HuH-7.5 (cell line): ENCODE measurements at places on chromosomes 13 and 19.

- DNase-seq = peak; percentile 95
Observed at GRCh38 chr19:10027158-10027997, 14.1 kb downstream of the RDH8 start.

DNA sequence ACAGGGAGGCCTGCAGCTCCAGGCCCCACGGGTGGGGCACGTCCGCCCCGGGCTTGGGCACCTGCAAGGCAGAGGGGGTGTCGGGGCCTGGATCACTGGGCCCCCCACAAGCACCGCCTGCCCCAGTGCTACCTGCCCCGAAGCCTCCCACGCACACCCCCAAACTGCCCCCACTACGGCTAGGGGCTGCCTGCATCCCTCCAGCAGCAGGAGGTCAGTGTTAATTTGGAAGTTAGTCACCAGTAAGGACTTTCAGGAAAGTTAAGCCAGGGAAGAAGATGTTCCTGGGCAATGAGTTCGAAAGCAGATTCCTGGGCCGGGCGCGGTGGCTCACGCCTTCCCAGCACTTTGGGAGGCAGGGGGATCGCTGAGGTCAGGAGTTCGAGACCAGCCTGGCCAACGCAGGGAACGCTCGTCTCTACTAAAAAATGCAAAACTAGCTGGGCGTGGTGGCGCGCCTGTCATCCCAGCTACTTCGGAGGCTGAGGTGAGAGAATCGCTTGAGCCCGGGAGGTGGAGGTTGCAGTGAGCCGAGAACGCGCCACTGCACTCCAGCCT, 5.5 kb downstream of the PEAK3 start:
- DNase-seq = no peak

GRCh38 chr13:103386341-103386740, 320.1 kb upstream of the SLC10A2 start:
- no peak for DNase-seq

- DNase-seq = no peak
Observed at GRCh38 chr19:58477130-58477529, 978 bp downstream of the ZNF446 start.

- no peak for DNase-seq
Observed at GRCh38 chr13:28012383-28012782, 23.9 kb upstream of the URAD start.

GRCh38 chr13:64339373-64340063, 2890.6 kb downstream of the PCDH9 start:
- no peak for DNase-seq

DNA sequence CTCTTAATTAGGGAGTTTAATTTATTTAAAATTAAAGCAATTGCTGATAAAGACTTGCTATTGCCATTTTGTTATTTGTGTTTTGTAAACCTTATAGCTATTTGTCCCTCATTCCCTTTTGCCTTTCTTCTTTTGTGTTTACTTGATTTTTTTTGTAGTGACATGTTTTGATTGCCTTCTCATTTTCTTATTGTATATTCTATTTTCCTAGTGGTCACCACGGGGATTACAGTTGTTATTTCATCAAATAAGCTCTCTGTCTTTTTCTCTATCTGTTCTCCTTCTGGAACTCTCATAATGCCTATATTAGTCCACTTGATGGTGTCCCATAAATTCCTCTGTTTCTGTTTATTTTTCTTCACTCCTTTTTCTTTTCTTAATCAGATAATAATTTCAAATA, 64.4 kb upstream of the FRY start:
- no peak for DNase-seq

GRCh38 chr19:50567052-50567841, 988 bp downstream of the LRRC4B start:
- DNase-seq = no peak

DNA sequence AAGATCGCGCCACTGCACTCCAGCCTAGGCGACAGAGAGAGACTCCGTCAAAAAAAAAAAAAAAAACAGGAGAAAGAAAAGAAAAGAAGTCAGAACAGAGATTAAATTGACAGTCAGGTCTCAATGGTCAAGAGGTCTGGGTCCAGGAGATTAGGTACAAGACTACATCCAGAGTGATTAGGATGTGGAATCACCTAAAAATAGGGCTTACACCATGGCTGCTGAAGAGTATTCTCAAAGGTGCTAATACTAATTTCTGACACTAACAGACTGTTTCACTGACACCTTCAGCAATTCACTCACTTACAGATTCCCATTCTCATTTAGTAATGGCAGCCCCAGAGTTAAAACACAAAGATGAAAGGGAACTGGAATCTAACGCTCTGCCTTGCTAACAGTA, 91.7 kb downstream of the TBC1D4 start:
- no peak for DNase-seq

DNA sequence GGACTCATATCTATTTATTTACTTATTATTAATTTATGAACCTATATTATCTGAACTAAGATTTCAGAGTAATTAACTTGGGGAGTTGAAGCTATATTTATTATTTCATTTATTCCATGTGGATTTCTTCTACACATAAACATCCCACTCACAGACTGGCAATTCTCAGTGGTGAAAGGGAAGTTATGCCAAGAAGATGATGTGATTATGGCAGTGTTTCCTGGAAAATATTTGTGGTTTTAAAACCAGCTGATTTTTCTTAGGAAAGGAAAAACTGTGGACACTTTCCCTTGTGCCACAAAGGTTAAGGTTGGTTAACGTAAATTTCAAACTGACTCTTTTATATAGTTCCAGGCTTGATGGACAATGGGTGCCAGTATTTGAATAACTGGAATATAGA, 513.1 kb downstream of the SLITRK6 start:
- DNase-seq = no peak

- DNase-seq = peak; percentile 69
Observed at GRCh38 chr19:47124937-47125668, 5.5 kb upstream of the SAE1 start.

DNA sequence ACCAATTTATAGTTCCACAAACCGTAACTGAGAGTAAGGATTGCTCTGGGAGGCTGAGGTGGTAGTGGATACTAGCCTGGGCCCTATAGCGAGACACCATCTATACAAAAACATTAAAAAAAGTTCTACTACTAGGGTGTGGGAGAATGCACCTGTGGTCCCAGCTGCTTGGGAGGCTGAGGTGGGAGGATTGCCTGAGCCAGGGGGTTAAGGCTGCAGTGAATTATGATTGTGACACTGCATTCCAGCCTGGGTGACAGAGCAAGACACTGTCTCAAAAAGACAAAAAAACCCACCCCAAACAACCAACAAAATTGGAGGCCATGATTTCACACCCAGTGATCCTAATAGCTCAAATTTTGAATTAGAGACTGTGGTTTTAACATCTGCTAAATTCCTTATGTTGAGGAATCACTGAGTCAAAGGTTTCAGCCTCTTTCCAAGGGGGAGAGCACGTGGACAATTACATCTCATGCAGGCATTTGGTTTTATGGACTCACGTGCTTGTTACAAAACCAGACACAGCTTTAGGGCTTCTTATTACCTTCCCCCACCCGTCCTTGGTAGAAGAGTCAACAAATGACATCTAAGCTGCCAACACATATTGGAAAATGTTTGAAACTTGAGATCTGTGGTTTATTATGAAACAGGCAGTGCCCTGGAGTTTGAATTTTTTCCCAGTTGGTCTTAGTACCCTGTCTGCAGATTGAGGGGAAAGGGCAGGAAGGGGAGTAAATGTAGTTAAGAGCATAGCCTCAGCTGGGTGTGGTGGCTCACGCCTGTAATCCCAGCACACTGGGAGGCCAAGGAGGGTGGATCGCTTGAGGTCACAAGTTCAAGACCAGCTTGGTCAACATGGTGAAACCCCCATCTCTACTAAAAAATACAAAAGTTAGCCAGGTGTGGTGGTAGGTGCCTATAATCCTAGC, 18.5 kb downstream of the CYP2A6 start:
- DNase-seq = peak; percentile 46

DNA sequence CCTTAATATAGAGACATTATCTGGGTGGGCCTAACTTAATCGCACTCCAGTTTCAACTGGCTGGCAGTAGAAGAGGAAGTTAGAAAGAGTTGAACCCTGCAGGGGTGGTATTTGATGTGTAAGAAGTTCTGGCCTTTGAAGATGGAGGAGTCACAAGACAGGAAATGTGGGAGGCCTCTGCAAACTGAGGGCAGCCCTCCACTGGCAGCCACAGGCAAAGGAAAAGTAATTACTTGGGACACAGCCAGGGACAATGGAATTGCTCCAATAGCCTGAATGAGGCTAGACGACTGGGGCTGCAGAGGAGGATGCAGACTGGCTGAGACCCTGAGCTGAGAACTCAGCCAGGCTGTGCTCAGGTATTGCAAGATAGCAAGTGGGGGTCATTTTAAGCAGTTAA, 703.3 kb upstream of the ARGLU1 start:
- no peak for DNase-seq

- no peak for DNase-seq
Observed at GRCh38 chr19:39557811-39558623, 18.1 kb upstream of the EID2 start.

- DNase-seq = no peak
Observed at GRCh38 chr19:30539315-30539714, 167.1 kb downstream of the ZNF536 start.

- no peak for DNase-seq
Observed at GRCh38 chr19:36501973-36502372, 12.6 kb upstream of the ZNF566 start.
